Heart left ventricle (tissue), 16 donors: ENCODE measurements at places on chromosomes 11 and 22. TPM values are rescaled to one million over a fixed set of nuclear protein-coding genes. Genes with fewer than 3 reads are reported as not detected.

DNA sequence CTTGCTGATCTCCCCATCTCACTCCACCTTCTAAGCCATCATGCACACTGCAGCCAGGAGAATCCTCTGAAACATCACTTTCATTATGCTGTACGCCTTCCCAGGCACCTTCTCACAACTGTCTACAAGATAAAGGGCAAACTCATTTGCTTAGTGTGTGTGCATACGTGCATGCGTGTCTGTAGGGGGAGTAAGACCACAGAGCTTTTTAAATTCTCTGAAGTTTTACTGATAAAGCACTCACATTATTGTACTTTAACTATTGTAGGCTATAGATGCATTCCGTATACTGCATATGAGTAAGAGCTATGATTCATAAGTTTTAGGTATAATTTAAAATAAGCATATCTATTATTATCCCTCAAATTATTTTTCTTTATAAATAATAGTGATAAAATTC lies 15.3 kb upstream of the ANKK1 start:
- no peaks in the 10 kb centered on the region for H3K27me3 ChIP-seq
- H3K27ac ChIP-seq = no peak overlapping the region
- no peak overlapping the region for H3K4me3 ChIP-seq
- no peak for DNase-seq

GRCh38 chr11:17887779-17888178 lies 125.1 kb downstream of the SERGEF start:
- H3K27me3 ChIP-seq = no peaks in the 10 kb centered on the region
- H3K27ac ChIP-seq = no peak overlapping the region
- DNase-seq = no peak
- H3K4me3 ChIP-seq = no peak overlapping the region

DNA sequence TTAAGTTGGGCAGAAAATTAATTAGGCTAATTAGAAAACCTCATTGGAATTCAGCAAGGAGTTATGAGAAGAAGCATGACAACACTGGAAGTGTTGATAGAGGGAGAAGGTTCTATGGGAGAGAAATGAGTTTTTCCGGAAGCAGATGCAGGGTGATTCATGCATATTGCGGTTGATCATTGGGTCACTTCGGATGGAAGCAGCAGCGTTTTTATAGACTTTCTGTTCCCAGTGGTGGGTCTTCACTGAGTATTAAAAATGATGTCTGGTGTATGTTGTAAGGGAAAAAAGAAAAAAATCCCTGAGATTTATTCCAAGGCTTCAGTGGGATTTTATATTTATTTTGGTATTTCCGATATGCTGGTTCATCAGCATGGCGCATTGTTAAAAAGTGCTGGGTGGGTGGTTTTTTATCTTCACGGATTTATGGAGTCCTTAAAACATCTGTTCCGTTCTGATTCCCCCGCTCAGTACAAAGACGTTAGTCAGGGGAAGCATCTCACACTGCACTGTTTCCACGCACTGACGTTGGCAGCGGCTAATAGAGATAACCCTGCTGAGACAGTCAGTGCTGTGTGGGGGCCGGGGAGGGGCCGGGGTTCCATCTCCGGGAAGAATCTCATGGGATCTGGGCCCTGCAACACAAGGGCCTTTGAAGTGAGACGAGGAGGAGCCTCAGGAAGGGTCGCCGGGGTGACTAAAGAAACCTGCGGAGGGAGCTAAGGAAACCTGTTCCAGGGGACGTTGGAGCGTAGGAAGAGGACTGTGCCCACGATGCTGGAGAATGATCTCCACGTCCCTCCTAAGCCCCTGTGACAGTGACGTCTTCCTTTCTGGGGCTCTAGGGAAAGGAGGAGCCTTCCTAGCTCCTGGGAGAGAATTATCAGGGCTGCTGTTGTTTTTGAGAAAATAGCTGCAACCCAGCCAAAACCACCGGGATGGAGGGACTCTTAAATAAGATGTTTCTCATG lies 390.0 kb downstream of the NTM start:
- H3K27me3 ChIP-seq = no peaks in the 10 kb centered on the region
- no peak overlapping the region for H3K4me3 ChIP-seq
- DNase-seq = peak; percentile 69
- peak overlapping the region; percentile 54 for H3K27ac ChIP-seq
- no peaks in the 10 kb centered on the region for H3K36me3 ChIP-seq

GRCh38 chr22:39721206-39722031 lies 150.9 kb downstream of the CACNA1I start:
- no peak for DNase-seq
- peaks cover 20% of the 10 kb centered on the region for H3K27me3 ChIP-seq
- no peak overlapping the region for H3K4me3 ChIP-seq
- no peak overlapping the region for H3K27ac ChIP-seq

- H3K27me3 ChIP-seq = no peaks in the 10 kb centered on the region
- DNase-seq = no peak
- H3K4me1 ChIP-seq = peaks cover 63% of the 10 kb centered on the region
- no peaks in the 10 kb centered on the region for H3K36me3 ChIP-seq
- peak overlapping the region; percentile 94 for H3K27ac ChIP-seq
These were observed 40.9 kb upstream of the CELSR1 start for GRCh38 chr22:46578251-46578823.

DNA sequence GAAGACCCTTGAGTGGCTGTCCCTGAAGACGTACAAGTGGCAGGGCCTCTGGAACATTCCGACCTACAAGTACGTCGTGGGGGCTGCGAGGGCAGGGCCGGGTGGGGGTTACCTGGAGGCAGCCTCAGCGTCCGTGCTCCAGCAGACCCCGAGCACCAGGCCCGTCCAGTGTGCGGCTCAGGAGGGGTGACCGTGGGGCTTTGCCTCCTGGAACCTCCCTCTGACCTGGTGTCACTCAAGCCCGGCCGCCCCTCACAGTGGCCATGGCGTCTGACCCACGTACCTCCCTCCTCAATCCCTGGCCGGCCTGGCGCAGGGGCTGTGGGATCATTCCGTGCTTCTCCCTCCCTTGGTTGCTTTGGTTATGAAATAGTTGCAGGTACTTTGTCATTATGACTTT lies 18.5 kb downstream of the RNH1 start:
- H3K27ac ChIP-seq = no peak overlapping the region
- no peaks in the 10 kb centered on the region for H3K27me3 ChIP-seq
- no peak overlapping the region for H3K4me3 ChIP-seq
- no peak for DNase-seq
- no peaks in the 10 kb centered on the region for H3K4me1 ChIP-seq

- no peak overlapping the region for H3K27ac ChIP-seq
- no peak for DNase-seq
- H3K27me3 ChIP-seq = no peaks in the 10 kb centered on the region
- no peaks in the 10 kb centered on the region for H3K4me1 ChIP-seq
These were observed 263.7 kb downstream of the NELL1 start for GRCh38 chr11:20933086-20933485.

- no peak overlapping the region for H3K4me3 ChIP-seq
- H3K27ac ChIP-seq = peak overlapping the region; percentile 59
- peaks cover 33% of the 10 kb centered on the region for H3K36me3 ChIP-seq
- no peak for DNase-seq
These were observed 14.3 kb downstream of the PDGFB start for GRCh38 chr22:39230261-39231196.

- no peak overlapping the region for H3K27ac ChIP-seq
- no peaks in the 10 kb centered on the region for H3K4me1 ChIP-seq
- H3K27me3 ChIP-seq = no peaks in the 10 kb centered on the region
- no peak for DNase-seq
- no peak overlapping the region for H3K4me3 ChIP-seq
These were observed 203.9 kb downstream of the RAB38 start for GRCh38 chr11:87971354-87971753.

GRCh38 chr22:25900390-25900789 lies 158.4 kb downstream of the MYO18B start:
- H3K4me3 ChIP-seq = no peak overlapping the region
- H3K36me3 ChIP-seq = peaks cover 93% of the 10 kb centered on the region
- no peaks in the 10 kb centered on the region for H3K27me3 ChIP-seq

GRCh38 chr11:61069427-61069826 lies 32.9 kb upstream of the CD5 start:
- no peaks in the 10 kb centered on the region for H3K36me3 ChIP-seq
- no peak overlapping the region for H3K4me3 ChIP-seq
- no peaks in the 10 kb centered on the region for H3K27me3 ChIP-seq
- no peaks in the 10 kb centered on the region for H3K4me1 ChIP-seq

DNA sequence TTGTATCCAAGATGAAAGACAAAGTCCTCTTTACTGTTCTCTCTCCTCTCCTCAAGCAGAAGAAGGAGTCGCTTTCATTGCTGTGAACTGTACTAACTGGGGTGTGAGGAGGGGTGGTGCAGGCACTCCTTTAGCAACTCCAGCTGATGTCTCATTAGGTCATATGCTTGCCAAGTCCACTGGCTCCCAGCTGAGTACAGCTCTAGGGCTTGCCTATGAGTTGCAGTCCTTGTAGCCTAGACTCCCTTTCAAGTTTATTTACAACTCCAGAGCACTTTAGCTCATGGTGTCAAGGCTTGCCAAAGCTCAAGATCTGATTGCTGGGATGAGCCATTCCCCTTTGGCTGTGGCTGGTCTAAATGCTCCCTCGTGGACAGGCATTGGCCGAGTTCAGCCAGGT lies 55.1 kb upstream of the PDGFD start:
- no peaks in the 10 kb centered on the region for H3K36me3 ChIP-seq
- H3K27me3 ChIP-seq = no peaks in the 10 kb centered on the region
- H3K4me3 ChIP-seq = no peak overlapping the region
- H3K27ac ChIP-seq = no peak overlapping the region
- peak; percentile 26 for DNase-seq

MS4A3 gene
- not detected for total RNA-seq

PHRF1 gene
- total RNA-seq = 21.3 TPM

MAP6 gene
- 5.5 TPM for total RNA-seq

UVRAG gene
- 15.0 TPM for total RNA-seq

NDUFS3 gene
- 150 TPM for total RNA-seq
